Naive thymus-derived CD8-positive, alpha-beta T cell (primary cell): ENCODE measurements at places on chromosomes 3 and 15.

DNA sequence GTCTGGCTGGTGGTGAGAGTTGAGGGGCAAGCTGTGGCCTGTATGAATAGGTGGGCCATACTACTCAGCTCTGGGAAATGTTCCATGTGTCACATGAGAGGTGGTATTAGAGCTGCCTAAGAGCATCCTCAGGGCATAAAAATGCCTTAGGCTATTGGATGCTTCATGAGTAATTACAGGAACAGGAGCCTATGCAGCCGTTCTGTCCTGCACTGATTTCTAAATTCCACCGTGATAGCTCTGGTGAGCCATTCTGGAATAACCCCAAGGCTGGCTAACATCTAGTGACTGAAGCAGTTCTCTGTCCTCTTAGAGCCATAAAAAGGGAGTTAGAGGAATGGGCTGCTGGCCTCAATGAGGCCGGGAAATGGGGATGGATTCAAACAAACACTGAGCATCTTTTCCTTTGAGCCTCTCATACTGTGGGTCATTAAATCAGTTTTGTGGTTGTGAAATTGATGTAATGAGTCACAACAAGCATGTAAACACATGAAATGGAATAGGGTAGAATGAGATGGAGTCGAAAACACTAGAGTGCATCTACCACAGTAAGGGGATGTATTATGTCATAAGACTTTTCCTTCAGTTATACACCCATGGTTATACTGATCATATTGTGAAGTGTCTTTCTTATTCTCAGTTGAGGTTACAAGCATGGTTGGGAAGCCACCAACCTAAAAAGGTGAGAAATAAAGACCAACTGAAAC, 41.0 kb downstream of the DGKG start:
- no peak for DNase-seq

- no peak for DNase-seq
Observed at GRCh38 chr3:38222032-38222634, 43.5 kb upstream of the SLC22A13 start.

DNA sequence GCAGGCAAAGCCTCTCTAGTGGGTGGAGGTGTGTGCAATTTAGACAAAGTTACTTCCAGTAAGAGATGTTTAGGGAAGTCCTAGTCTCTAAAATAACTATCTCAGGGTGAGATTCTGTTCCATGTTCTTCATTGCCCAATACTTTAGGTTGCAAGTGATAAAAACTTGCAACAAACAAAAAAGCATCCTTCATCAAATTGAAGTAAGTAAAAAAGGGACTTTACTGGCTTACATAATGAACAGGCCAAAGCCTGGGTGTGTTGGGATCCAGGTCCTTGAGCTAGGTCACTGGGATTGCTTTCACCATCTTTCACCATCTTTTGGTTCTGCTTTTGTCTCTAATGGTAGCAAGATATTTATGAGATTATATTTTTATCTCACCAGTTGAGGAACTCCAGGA, 38.3 kb downstream of the CX3CR1 start:
- no peak for DNase-seq

- DNase-seq, result no peak
Observed at GRCh38 chr3:57157545-57157944, 7.6 kb downstream of the IL17RD start.

DNA sequence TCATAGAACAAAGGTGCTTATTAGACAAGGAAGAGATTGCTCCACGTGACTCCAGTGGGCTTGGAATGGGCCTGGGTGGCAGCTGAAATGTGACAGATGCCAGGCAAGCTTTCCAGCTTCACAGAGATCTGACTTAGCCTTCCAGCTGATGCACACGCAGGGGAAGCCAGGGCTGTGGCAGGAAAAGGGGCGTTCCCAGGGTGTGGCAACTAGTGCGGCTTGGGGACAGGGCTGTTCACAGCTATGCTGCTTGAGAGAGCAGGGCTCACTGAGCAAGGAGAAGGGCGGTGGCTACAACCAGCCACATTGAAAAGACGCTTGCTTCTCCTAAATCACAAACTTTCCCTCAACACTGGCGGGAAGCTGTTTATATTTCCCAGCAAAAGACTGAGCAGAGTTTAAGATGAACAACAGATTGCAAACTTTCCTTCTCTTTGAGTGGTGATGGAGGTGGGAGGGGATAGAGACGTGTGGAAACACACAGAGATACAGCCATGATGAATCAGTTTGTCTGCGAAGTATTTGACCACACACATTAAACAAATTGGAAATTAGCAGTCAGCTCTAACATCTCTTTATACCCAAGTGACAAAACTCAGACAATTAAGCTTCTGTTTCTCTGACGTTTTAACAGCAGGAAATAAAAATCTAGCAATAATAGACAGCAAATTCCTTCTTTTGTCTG, 127.5 kb downstream of the BDH1 start:
- no peak for DNase-seq

DNA sequence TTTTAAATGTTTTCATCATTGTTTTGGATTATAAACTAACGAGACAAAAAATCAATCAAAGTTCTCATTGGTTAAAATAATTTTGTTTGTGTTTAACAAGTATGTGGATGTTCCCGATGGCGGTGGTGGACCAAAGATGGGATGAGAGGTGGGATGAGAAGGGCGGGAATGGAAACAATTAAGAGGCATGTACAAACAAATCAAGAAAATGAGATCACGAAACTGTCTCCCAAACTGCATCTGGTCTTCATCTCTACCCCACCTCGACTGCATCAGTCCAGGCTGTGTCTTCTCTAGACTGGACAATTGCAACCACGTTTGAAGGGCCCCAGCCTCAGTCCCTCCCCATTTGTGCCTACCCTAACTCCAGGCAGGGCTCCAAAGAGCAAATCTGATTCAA, 56.1 kb downstream of the SLC12A8 start:
- no peak for DNase-seq

DNA sequence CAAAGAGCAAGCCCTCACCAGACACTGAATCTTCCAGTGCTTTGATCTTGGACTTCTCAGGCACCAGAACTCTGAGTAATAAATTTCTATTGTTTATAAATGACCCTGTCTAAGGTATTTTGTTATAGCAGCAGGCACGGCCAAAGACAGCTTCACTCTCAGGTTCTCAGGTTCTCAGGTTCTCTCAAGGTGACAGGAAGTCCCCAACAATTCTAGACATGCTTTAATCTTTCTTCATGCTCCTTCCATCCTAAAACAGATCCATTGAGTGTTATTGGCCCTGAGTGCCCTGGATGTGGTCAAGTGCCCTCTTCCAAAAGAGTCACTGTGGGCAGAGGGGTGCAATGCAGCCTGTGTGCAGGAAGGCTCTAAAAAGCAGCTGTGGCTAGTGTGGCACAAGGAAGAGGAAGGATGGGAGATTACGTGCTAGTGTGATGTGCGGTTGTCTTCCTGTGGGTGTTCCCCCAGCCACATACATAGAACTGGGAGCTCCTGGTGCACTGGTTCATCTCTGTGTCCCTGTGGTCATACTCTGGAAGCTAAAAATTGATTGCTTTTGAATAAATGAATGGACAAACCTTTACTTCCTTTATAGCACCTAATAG, 11.0 kb upstream of the RAB7A start:
- peak; percentile 10 for DNase-seq

DNA sequence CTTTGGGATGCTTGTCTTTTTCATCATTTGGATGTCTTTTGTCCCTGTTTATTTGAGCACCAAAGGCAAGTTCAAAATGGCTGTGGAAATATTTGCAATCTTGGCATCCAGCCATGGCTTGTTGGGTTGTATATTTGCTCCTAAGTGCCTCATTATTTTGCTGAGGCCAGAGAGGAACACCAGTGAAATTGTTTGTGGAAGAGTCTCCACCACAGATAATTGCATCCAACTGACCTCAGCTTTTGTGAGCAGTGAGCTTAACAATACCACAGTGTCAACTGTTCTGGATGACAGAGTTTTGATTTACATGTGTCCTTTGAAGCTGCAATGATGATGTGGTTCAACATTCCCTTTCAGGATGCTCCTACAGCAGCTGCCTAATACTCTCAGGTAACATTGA, 83.0 kb upstream of the KCNAB1 start:
- DNase-seq, result no peak

DNA sequence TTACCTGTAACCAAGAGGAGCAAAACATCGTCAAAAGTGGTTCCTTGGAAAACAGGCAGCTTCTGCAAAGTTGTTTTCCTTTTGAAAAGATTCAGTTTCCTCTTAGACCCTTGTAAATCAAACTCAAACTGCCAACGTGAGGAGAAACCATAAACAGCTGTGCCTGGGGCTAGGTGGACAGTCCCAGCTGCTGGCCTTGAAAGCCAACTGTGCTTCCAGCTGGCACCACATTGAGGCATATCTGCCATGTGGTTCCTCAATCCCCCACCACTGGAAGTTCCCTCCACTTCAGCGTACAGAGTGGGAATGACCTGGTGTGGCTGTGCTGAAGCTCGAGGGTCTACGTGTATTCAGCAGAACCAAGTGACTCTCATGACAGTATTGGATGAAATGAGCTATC, 40.9 kb downstream of the HRH1 start:
- DNase-seq, result no peak

- DNase-seq, result no peak
Observed at GRCh38 chr15:44729408-44730127, 6.8 kb upstream of the TRIM69 start.

- DNase-seq, result no peak
Observed at GRCh38 chr15:85133709-85134108, 152.1 kb downstream of the PDE8A start.

DNA sequence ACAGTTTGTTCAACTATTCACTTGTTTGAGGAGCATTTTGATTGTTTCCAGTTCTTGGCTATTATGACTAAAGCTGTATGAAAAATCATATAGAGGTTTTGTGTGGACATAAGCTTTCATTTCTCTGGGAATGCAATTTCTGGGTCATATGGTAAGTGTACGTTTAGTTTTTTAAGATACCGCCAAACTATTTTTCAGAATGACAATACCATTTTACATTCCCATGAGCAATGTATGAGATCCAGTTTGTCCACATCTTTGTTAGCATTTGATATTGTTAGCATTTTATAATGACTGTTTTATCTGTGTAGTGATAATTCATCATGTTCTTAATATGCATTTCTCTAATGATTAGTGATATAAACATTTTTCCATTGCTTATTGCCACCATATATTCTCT, 258.7 kb upstream of the CTNNB1 start:
- no peak for DNase-seq

- no peak for DNase-seq
Observed at GRCh38 chr15:71082803-71083202, 32.5 kb upstream of the THSD4 start.

DNA sequence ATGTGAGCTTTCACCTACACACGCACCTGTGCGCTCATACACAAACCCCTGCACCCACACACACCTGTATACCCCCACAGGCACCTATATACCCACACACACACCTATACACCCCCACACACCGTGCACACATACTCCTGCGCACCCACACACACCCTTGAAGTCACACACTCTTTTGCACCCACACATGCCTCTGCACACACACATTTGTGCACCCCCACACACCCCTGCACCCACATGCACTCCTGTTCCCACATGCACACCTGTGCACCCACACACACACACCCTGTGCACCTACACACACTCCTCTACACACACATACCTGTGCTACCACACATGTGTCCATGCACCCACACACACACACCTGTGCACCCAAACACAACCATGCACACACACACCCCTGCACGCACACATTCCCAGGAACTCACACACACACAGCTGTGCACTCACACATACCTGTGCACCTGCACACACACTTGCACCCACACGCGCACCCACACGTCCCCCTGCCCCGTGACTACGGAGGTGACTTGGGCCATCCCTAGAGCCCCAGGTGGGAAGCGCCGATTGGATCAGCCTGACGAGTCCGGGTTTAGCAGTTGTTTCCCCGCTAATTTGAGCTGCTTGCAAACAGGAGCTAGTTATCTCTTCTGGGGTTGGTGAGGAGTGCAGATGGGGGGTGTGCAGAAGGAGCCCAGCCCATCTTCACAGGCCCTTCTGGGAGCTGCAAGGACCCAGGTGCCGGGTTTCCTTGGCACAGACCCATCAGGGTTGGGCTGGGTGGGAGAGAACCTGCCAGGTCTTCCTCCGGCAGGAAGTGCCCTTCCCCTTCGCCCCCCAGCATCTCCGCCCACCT, 97.8 kb downstream of the CHSY1 start:
- no peak for DNase-seq

GRCh38 chr15:77251662-77252061, 168.2 kb downstream of the PEAK1 start:
- no peak for DNase-seq

- DNase-seq, result no peak
Observed at GRCh38 chr15:94582368-94582767, 351.0 kb downstream of the MCTP2 start.

DNA sequence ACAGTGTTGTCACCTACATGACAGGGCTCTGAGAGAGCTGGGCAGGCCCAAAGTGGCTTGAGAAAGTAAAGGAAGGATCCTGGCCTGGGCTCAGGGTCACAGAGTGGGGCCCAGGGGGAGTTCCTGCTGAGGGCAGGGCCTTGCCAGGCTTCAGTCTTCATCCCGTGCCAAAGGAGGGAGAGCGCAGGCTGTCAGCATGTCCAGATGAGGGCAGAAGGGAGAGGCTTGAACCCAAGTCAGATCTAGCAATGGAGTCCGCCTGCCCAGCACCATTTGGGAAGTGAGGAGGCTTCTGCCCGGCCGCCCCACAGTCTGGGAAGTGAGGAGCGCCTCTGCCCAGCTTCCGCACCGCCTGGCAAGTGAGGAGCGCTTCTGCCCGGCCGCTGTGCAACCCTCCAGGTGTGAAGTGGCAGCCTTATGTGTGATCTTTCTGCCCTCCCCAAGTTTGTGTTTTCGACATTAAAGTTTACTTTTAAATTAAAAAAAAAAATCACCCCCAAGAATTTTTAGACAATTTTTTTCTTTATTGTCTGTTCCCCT, 303.6 kb upstream of the PROK2 start:
- no peak for DNase-seq

GRCh38 chr3:183211352-183211751, 41.7 kb upstream of the B3GNT5 start:
- DNase-seq, result no peak

GRCh38 chr3:127131424-127132170, 61.3 kb upstream of the PRR23E start:
- DNase-seq, result no peak
